ENCODE measurements at places on chromosomes 3 and 15.

DNA sequence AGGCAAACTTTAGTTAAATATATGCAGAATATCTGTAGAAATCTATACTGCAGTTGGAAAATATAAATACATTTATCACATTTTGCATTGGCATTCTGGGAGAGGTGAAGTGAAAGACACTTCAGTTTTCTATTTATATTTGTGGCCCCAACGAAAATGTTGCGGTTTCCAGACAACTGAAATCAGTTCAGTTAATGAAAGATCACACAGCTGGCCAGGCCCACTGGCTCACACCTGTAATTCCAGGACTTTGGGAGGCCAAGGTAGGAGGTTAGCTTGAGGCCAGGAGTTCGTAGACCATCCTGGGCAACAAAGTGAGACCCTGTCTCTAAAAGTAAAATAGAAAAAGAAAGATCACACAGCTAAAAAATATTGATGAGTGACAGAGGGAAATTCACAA is 11.9 kb upstream of the CLASP2 start:
- no peak for DNase-seq

GRCh38 chr3:143865302-143865701 is 17.0 kb upstream of the SLC9A9 start:
- no peak for DNase-seq

GRCh38 chr15:52256930-52257733 is 38.5 kb downstream of the MYO5C start:
- DNase-seq: no peak

GRCh38 chr3:125645616-125646015 is 50.3 kb upstream of the OSBPL11 start:
- no peak for DNase-seq

DNA sequence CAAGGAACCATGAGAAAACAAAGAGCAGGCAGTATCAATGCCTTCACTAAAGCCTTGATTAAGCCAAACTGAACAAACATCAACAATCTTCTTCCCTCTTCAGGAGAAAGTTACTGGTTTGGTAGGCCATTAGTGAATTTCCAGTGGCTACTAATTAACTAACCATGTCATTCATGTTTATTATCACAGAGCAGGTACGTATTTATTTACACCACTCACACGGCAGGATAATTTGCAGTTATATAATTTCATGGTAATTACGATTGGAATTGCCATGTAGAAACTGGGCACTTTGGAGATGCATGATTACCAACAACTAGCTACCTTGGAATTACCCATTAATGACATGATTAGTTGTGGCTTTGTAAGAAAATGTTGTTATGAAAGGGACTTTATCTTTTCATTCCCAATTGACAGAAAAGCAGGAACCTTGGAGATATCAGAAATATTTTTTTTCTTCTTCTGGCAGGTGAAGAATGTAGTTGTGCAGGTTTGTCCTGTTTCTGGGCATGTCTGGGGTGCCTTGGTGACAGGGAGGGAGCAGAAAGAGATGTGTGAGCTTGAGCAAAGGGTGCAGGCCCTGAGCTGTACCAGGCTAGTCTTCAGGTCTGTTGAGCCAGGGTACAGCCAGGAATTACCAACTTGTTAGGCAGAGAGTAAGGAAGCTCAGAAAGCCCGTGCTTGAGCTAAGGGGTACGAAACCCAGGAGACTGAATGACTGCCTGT is 310.7 kb downstream of the RORA start:
- no peak for DNase-seq

DNA sequence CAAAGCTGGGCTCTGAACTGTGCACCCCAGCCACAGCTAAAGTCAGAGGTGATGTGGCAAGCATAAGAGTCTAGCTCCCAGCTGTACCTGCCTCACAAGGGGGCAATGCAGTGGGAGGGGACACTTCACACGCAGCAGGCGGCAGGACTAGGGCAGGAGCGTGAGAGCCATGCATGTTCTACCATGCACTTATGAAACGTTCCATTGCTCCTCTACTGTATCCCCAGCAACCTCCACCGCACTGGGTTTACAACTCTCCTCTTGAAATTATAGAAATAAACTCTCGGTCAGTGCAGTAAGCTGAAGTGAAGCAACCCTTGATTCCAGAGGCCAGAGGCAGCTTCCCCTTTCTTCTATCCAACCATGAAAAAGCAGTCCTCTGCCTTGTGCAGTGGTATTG is 298.6 kb upstream of the STT3B start:
- DNase-seq: no peak

DNA sequence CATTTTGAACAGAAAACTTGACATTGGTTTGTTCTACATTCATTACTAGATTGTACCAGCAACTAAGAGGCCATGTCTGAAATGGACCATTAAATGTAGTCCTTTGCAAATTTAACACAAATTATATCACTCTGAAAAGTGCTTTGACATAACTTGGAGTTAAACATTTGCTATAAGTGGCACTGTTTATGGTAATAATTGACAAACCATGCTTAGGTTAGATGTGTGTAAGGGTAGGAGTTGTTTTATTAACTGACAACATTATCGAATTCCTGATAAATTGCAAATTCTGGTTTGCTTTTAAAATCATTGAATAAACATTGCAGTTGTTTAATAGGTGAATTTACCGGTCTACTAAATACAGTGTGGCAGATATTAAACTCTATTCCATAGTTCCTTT is 6.1 kb upstream of the TMEM207 start:
- no peak for DNase-seq

DNA sequence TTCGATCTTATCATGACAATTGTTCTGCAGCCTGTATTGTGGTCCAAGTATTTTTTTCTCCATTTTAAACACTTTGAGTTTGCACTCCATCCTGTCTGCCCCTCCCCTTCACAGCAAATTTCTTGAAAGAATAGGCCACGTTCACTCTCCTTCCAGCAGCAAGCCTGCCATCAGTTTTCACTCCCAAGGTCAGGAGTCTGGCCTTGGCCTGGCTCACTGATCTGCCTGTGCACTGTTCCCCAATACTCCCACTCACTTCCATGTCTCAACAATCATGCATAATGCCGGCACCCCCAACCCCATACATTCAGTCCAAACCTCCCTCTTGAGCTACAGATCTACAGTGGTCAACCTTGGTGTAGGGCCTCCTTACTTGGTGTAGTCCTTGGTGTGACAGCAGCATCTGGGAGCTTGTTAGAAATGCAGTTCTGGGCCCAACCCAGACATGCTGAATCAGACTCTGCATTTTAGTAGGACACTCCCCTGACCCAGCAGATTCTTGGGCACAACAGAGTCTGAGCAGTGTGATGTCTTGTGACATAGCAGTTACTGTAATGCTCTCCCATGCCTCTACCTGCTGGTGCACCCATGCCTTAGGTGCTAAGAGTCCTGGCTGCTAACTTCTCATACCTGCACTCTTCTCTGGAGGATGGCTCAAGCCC is 58.3 kb upstream of the XCR1 start:
- no peak for DNase-seq

GRCh38 chr3:55690177-55690576 is 203.1 kb upstream of the WNT5A start:
- no peak for DNase-seq

GRCh38 chr15:52378746-52379394 is 83.3 kb upstream of the MYO5C start:
- DNase-seq: no peak

GRCh38 chr3:113214917-113215595 is 3.7 kb downstream of the BOC start:
- DNase-seq: no peak

- no peak for DNase-seq
These were observed 62.3 kb downstream of the UBP1 start for GRCh38 chr3:33377931-33378330.

DNA sequence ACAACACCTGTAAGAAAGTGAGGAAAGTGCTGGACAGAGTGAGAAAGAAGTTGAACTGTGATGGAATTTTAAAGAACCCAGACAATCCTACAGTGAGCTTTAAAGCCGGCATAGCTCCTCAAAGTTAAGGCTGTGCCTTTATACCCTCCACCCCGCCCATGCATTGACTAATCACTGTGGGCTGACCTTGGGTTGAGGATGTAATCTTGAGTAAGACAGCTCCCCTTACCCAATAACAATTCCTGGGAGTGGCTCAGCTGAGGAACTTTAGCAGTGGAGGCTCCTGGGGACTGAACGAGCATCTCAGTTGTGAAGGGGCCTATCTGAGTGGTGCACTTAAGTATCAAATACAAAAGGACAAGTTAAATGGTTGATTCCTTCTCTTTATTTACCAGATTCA is 35.7 kb upstream of the ZNF770 start:
- DNase-seq: no peak

All from esophagus squamous epithelium (tissue), 5 donors.